Cortex of kidney (tissue), 1 donor: ENCODE measurements at places on chromosomes 2 and 18.

DNA sequence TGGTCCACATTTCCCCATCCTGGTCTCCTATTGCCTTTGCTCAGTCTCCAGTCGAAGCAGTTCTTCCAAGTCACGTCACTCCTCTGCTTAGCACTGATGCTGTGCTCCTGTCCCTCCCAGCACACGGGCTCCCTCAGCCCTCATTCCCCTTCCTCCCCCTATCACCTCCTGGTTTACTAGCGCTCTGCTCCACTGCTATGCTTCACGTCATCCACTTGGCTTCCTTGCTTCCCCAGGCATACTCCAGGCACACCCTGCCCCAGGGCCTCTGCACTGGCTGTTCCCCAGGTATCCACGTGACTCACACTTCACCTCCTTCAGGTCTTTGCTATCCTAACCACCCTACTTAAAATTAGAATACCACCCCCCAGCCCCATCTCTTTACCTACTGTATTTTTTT is 269.3 kb downstream of the GLI2 start:
- no peak for DNase-seq

DNA sequence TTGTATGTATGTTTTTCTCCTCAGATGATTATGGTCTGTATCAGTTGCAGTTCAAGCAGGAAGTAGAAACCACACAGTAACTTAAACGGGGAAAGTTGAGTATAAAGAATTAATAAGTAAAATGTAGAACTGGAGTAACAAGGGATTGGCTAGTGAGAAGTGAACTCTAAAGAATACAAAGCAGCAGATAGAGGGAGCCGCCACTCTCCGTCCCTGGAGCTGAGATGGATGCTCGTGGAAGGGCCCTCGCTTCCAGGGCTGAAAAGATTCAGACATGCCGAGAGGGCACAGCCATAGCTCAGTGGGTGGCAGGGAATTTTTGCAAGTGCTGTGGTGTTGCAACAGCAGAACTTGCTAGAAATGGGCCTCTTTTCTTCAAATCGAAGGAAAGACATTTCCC is 155.8 kb downstream of the COL6A3 start:
- no peak for DNase-seq

GRCh38 chr2:149037851-149038250 is 648 bp upstream of the LYPD6B start:
- no peak for DNase-seq

- DNase-seq: no peak
Observed at GRCh38 chr2:179222076-179222475, 42.6 kb downstream of the SESTD1 start.

GRCh38 chr18:59902131-59902992 is 2.6 kb downstream of the PMAIP1 start:
- no peak for DNase-seq

- DNase-seq: no peak
Observed at GRCh38 chr2:136253288-136254004, 135.5 kb upstream of the CXCR4 start.

GRCh38 chr2:177419274-177419673 is 26.7 kb downstream of the AGPS start:
- no peak for DNase-seq

GRCh38 chr2:100104718-100105677 is 37.4 kb downstream of the AFF3 start:
- no peak for DNase-seq

DNA sequence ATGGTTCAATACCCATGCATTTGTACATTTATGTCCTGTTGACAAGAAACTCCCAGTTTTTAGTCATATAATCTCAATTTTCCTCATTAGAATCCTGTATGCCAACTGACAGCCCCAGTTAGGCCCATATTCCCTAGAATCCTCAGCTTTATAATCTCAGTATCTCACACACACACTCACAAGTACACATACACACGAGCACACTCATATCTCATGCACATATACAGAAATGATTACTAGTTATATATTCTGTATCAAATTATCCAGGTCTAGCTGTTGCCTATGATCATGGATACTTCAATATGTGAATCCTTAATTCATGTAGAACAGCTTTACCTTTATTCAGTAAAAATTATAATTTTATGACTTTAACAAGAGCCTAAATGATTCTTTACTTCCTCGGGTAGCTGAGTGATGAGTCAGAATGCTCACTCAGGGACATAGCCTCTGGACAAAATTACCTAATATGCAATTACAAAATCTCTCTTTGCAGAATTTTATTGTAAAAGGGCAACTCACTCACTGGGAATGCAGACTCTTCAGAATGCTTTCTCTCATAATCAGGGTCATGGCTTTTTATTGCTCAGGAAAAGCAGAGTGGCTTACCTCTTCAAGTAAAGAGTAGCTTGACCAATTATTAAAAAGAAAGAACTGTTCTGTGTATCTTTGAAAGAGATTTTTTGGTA is 193.6 kb upstream of the PIK3C3 start:
- DNase-seq: no peak

GRCh38 chr2:206558492-206558891 is 83.8 kb upstream of the FAM237A start:
- no peak for DNase-seq

GRCh38 chr2:108367014-108367413 is 10.7 kb upstream of the SULT1C4 start:
- no peak for DNase-seq

DNA sequence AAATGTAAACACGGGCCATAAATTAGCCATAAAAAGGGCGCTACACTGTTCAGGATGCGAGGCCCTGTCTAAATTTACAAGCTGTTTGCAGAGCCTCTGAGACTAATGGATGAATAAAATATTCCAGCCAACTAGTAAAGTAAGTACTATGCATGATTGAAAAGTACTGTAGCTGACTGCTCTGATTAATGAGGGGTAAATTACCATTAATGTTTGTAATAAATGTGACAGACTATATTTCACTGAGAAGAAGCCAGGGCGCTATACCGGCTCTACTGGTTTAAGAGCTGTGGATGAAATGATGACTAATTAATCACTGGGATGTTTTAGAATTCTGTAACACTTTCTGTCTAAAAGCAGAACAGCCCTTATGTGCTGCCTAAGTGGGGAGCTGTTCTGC is 54.3 kb upstream of the RGPD4 start:
- no peak for DNase-seq

DNA sequence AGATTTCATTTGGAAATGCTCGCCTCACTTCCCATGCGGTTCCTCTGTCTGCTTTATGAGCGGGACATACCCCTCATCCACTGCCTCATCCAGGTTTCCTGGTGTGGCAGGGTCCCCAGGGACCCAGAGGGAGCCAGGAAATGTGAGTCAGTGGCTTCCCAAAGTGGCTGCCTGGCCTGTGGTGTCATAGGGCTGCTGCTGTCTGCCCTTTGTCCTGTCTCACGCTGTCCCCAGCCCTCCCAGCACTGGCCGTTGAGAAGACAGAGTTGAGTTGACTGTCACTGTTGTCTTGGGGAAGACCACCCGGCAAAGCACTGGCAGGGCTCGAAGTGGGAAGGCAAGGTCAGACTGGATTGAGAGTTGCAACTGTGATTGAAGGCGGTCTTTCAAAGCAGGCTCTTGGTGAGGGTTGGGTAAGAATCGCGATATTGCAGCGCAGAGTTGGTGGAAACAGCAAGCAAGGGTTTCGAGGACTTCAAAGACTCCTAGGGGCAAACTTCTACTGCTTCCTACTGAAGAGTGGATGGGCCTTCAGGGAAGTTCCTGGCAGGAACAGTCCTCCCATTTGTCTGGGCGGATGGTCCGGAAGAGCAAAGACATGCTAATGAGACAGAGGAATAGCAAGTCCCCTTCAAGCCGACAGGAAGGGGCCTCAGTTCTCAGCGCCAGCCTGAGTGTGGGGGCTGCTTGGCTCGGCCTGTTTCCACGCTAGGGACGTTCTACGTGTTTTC is 33.9 kb downstream of the RAB31 start:
- no peak for DNase-seq

GRCh38 chr2:65430603-65431420 is 1.6 kb downstream of the SPRED2 start:
- no peak for DNase-seq

DNA sequence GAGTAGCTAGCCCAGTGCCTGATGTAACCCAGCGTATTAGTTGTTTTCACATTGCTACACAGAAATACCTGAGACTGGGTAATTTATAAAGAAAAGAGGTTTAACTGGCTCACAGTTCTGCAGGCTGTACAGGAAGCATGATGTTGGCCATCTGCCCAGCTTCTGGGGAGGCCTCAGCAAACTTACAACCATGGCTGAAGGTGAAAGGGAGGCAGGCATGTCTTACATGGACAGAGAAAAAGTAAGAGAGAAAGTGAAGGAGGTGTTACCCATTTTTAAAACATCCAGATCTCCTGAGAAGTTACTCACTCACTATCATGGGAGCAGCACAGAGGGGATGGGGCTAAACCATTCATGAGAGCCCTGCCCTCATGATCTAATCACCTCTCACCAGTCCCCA is 6.1 kb upstream of the CYRIA start:
- no peak for DNase-seq

DNA sequence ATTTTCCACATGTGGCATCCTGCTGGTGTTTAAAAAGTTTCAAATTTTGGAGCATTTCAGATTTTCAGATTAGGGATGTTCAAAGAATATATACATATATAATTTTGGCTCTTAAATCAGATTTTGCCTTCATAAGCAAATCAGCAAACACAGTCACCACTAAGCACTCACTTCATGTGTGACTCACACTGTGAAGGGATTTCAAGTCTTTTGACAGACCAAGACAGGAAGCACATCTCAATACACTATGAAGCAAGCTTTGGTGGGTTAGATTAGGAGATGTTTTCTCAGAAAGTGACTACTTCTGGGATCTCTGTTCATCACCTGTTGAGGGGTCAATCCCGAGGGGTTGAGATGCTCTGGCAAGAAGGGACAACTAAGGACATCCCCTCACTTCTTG is 227.8 kb upstream of the RBBP8 start:
- no peak for DNase-seq

GRCh38 chr2:129888896-129889295 is 90.6 kb upstream of the RAB6C start:
- DNase-seq: no peak

- DNase-seq: no peak
Observed at GRCh38 chr18:39167990-39168389, 1602.4 kb upstream of the CELF4 start.

GRCh38 chr2:219028996-219029828 is 12.1 kb downstream of the CFAP65 start:
- DNase-seq: no peak

DNA sequence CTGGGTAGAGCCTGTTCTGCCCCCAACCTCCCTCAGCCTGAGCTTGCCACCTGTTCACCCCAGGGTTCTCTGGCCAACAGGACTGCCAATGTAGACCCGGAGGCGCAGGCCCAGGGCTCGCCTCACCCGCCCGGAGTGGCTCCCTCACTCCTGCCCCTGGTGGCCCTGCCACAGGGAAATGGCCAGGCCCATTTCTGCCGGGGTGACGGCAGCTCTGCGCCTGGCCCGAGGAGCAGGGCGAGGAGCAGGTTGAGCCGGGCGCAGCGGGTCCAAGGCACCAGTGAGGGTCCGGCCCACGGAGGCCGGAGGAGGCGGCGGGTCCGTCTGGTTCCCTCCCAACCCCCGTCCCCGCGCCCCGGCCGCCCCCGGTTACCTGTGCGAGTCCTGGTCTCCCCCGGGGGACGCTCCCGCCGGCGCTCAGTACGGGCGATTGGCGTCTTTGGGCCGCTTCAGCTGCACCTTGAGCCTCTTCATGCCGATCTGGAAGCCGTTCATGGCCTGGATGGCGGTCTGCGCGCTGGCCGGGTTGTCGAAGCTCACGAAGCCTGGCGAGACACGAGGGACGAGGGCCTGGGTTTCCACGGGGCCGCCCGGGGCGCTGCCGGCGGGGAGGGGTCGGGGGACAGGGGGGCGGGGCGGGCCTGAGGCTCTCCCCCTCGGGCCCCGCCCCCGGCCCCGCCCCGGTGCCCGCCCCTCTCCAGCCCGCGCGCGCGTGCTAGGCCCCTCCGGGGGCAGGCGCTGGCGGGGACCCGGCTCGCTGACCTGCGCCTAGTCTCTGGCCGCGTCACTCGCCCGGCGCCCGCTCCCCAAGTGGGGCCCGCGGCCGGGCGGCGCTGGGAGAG is 312.0 kb downstream of the CELF4 start:
- no peak for DNase-seq

DNA sequence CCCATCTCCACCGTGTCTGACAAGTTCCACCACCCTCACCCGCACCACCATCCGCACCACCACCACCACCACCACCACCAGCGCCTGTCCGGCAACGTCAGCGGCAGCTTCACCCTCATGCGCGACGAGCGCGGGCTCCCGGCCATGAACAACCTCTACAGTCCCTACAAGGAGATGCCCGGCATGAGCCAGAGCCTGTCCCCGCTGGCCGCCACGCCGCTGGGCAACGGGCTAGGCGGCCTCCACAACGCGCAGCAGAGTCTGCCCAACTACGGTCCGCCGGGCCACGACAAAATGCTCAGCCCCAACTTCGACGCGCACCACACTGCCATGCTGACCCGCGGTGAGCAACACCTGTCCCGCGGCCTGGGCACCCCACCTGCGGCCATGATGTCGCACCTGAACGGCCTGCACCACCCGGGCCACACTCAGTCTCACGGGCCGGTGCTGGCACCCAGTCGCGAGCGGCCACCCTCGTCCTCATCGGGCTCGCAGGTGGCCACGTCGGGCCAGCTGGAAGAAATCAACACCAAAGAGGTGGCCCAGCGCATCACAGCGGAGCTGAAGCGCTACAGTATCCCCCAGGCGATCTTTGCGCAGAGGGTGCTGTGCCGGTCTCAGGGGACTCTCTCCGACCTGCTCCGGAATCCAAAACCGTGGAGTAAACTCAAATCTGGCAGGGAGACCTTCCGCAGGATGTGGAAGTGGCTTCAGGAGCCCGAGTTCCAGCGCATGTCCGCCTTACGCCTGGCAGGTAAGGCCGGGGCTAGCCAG is 1.2 kb downstream of the ONECUT2 start:
- DNase-seq: no peak

- no peak for DNase-seq
Observed at GRCh38 chr2:32918774-32919173, 28.0 kb upstream of the LTBP1 start.

GRCh38 chr2:111145103-111145760 is 24.5 kb downstream of the BCL2L11 start:
- DNase-seq: no peak

GRCh38 chr18:23071285-23071684 is 64.0 kb upstream of the CABLES1 start:
- no peak for DNase-seq

GRCh38 chr18:9240270-9240669 is 94.3 kb upstream of the TWSG1 start:
- no peak for DNase-seq

DNA sequence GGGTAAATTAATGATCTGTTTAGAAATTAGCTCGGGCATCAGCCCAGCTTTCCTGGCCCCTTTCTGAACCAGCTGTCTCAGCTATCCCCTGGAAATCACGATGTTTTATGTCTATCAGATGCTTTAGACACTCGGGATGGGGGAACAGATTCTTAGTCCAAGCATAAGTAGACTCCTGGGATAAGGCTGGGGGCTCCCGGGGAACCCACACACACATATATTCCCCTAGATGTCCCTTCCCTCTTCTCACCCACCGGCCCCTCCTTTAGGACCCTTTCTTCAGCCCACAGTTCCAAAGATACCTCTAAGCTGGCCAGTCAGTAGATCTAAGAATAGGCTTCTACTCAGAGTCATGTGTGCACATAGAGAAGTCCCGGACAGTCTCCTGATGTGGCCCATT is 151.5 kb upstream of the COPS8 start:
- DNase-seq: no peak
